ENCODE measurements at places on chromosomes 3 and 15. TPM values are rescaled to one million over a fixed set of nuclear protein-coding genes. Genes with fewer than 3 reads are reported as not detected.

DNA sequence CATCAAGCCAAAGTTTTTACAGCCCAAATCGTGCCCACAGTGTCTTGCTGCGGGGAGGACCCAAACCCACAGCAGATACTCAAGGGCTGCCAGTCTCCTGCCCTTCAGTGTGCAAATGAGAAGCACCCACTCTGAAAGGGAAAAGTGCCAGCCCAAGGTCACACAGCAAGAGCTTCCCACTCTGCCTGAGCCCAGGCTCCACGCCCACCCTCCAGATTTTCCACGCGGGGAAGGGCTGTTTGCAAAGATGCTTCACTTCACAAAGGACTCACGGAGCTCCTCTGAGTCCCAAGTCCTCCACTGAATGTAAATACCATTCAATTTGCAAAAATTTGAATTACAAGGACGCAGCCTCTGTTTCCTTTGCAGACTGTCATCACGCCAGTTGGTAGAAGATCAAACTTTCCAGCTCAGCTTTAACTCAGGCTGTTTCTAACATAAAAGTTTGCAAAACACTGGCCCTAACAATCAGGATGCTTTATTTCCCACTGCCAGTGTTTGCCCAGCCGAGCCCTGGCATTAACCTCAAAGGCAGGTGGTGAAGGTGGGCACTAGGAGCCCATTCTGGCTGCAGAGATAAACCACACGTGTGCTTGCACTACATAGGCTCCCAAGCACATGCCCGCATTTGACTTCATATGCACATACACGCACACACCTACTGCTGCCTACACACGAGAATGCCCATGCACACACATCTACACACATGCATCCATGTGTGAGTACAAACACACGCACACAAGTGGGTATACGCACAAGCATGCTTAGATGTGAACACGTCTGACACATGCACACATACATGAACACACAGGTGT, 7.6 kb downstream of the CACNA2D2 start:
- DNase-seq, result no peak

Gene IL17RE
- 8.9 TPM for polyA plus RNA-seq

- no peak for DNase-seq
These were observed 6.9 kb downstream of the ATXN7 start for GRCh38 chr3:63870615-63871005.

DNA sequence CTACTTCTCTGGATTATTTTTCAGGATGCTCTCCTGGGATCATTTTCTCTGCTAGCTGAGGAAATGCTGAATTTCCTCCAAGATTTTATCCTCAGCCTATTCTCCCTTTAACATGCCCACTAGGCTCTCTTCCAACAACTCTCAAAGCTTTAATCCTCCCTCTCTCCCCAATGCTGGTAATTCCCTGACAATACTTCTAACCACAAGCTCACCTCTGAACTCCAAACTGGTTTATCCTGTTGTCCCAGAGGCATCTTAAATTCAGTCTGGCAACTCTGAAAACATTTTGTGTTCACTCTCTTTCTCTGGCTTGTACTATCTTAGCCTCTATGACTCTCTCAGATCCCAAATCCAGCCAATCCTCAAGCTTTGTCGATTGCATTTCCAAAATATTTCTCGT, 490.3 kb downstream of the MECOM start:
- no peak for DNase-seq

GRCh38 chr3:21447476-21448151, 303.4 kb downstream of the ZNF385D start:
- DNase-seq, result no peak

GRCh38 chr15:81398910-81399551, 25.0 kb upstream of the TMC3 start:
- no peak for DNase-seq

GRCh38 chr3:67382536-67382935, 271.9 kb downstream of the SUCLG2 start:
- DNase-seq, result no peak

GRCh38 chr3:10492364-10493201, 12.8 kb downstream of the ATP2B2 start:
- no peak for DNase-seq

DNA sequence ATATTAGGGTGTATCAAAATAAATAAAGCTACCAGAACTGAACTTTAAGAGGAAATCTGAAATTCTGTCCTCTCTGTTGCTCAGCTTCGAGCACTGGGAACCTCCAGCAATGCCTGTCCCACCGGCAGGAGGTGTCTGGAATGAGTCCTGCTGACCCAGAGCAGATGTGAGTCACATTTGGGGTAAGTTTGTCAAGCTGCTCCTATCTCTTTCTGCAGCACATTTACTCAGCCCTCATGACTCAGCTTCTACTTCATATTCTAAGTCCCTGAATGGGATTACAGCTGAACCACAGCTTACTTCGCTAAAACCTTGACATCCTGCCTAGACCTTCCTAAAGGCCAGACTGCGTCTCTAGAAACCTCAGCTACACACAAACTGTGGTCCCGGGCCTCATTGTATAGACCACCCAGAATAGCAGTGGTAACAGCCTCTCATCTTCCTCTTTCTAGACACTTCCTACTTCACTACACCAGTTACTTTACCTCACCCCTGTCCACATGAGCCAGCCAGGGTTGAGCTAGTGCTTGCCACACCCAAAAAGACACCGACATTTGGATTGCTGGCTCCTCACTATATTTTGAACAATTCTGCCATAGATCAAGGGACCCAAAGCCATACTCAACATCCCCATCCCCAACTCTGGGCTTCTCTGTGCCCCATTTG, 109.6 kb upstream of the TMCO5A start:
- no peak for DNase-seq

DNA sequence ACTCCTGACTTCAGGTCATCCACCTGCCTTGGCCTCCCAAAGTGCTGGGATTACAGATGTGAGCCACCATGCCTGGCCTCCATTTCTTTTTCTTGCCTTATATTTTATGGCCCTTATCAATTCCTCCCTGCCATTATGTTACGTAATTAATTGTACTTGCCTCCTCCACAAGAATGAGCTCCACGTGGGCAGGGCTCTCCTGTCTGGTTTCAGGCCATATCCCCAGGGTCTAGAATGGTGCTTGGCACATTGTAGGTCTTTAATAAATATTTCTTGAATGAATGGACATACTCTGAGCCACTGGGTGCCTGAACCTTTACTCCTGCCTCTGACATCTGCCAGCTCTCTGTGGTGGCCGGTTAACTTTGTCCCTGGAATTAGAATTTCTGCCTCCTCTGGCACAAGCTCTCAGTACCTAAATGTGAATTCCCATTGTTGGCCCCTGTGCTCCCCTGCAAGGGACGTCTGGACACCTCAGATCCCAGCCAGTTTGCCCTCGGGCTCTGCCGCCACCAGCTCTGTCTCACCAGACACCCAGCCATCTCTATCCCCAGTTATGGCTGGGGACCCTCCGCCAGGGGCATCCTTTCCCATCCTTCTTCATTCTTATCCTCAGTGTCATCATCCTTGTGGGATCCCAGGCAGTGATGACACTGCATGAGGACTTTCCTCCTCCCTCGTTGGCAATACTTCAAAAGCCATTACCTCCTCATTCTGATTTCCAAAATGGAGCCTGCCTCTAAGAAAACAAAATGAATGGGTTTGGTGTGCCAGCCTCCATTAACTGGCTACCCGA, 165.6 kb upstream of the SMAD3 start:
- DNase-seq, result no peak

Gene CCRL2
- 1.0 TPM for polyA plus RNA-seq

- DNase-seq, result no peak
These were observed 17.1 kb downstream of the RPL32 start for GRCh38 chr3:12824299-12824698.

- no peak for DNase-seq
These were observed 317.3 kb downstream of the FGF12 start for GRCh38 chr3:192409838-192410683.

DNA sequence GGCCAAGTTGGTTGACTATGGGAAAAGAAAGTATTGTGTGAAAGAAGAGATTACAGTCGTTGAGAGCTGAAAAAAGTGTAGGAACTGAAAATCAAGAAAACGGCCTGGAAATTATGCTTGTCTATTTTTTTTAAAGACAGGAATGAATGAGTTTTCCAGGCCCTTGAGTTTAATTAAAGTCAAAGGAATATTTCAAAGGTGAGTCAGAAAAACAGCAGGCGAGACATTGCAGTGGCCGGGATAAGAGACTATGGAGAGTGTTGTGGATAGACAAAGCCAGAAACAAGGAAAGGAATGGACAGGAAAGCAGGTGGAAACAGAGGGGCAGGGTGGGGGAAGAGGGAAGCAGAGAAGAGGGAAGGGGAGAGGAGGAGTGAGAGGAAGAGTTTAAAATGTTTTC, 275.1 kb upstream of the LRTM1 start:
- DNase-seq, result no peak

DNA sequence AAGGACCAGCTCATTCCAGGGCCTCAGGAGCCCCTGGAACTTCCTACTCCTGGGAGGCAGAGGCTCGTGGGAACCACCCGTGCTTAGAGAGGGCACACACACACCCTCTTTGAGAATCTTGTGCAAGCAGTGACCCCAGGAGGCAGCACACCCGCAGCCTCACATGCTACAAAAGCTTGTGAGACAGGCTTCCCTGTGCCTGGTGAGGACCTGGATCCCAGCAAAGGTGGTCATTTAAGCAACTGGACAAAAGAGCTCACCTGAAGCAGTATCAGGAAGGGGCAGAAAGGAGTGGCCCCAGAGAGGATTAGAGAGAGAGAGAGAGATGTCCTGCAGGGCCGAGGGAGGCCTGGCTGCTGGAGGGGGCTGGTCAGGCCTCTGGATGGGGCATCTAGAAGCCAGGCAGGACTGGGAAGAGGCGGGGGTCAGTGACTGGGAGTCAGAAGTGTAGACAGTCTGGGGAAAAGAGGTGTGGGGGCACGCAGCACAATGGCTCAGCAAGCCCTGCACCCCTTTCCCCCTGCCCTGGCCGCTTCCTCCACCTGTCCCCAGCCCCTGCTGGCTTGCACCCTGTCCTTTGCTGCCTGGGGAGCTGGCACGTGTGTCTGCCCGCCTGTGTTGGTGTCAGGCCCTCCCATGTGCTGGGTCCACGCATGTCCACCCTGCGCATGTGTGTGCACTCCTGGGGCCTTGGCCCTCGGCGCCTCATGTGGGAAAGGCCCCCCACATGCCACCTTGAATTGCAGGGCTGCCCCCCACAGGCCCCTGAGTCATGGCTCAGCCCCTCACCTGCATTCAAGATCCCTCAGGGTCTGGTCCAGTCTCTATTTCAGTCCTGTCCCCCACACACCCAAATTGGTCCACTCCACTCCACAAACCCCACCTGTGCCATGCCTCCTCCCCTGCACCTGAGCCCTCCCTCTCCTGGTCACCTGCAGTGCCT, 36.9 kb downstream of the TSPAN3 start:
- DNase-seq, result no peak

GRCh38 chr3:74613060-74613459, 1.4 kb downstream of the CNTN3 start:
- no peak for DNase-seq

DNA sequence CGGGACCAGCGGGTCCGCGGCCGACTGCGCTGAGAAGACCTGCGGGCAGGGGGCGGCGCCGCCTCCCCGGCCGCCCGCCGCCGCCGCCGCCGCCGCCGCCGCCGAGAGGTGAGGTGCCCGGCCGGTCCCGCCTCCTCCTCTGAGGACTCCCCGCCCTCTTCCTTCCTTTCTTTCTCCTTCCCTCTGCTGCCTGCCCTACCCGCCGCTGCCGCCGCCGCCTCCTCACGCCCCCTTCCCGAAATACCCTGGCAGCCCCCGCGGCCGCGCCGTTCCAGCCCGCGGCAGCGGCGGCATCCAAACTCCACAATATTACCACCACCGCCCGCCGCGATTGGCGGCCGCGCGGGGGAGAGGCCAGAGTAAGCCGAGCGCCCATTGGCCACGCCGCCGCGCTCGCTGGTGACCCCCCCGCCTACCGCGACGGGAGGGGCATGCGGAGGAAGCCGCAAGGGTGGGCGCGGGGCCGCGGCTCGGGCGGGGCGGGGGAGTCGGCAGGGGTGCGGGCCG, 61.8 kb upstream of the ANKRD28 start:
- peak; percentile 77 for DNase-seq

Gene RGMA
- polyA plus RNA-seq, result 12.2 TPM

DNA sequence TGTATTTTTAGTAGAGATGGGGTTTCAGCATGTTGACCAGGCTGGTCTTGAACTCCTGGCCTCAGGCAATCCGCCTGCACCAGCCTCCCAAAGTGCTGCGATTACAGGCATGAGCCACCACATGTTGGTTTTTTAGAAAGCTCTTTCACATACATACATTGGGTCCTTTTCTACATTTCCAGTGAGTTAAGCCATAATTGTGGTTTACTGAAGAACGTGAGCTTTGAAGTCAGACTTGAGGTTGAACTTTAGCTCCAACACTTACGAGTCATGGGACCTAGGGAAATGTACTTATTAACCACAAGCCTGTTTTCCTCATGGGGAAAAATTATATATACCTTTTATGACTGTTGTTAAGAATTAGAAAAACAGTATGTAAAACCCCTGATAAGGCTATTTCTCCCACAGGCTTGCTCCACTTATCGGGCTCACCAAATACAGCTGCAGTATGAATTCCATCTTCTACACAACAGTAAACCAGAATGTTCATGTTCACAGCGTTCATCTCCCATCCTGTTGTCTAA, 39.0 kb downstream of the GPR160 start:
- DNase-seq, result no peak

DNA sequence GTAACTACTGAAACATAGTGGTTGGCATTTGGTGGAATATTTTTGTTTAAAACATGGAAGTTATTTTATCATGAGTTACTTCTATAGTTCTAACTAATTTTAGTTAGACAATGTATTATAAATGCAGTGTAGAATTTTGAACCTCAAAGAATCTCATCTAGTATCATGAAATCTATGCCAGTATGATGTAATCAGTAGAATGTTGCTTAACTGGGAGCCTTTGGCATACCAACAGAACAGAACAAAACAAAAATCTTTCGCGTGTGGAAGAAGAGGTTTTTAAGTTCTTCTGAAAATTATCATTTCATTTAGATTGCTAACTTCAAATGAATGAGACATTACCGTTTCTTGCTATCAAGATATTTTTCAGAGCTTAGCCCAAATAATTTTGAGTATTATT, 98.4 kb upstream of the LRRFIP2 start:
- no peak for DNase-seq

DNA sequence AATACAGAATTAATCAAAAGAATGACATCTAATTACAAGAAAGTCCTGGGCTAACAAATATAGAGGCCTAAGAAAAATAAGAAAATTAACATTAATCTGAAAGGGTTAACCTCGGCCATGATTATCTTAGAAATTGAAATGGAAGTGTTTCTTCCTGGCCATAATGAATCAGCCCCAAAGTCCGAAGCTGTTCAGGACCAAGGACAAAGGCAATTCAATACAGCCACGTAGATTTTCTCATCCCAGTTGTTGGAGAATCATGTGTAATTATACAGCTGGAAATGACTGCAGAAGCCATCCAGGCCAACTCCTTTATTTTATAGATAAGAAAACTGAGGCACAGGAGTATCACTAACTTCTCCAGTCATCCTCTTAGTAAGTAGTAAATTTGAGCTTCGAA, 38.0 kb upstream of the GBE1 start:
- DNase-seq, result no peak

- no peak for DNase-seq
These were observed 930.6 kb upstream of the SEMA6D start for GRCh38 chr15:46786590-46787285.

GRCh38 chr15:82132096-82132495, 86.3 kb upstream of the MEX3B start:
- no peak for DNase-seq

Measured in renal cortex interstitium (tissue), 15 donors.